Activated T-cell treated with anti-CD3 and anti-CD28 coated beads, Interleukin-2, amount 50 U/mL, for 72 hours (primary cell): ENCODE measurements at places on chromosomes 7 and 10. TPM values are rescaled to one million over a fixed set of nuclear protein-coding genes. Genes with fewer than 3 reads are reported as not detected.

- DNase-seq = no peak
These were observed 20.6 kb downstream of the EMX2 start for GRCh38 chr10:117562896-117563737.

GRCh38 chr7:72183835-72184234, 228.3 kb downstream of the CALN1 start:
- no peak for DNase-seq

DNA sequence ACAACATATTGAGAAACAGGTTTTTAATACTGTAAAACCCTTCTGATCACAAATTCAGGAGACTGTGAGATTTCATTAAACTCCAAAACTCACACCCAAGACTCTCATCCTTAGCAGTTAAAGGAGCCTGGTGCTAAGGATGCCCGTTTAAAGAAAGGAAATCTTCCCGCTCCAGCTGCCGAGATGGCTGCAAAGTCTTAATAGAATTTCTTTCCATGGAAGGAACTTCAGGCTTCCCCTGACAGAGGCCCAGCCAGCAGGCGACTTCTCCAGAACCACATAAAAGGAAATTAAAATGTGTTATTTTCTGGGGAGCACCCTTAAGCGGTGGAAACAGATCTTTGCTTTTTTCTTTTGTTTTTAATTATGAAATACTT, 104.7 kb upstream of the CHST15 start:
- no peak for DNase-seq

Gene FAM180A
- total RNA-seq = not detected

Gene BMPER
- total RNA-seq = not detected

- DNase-seq = no peak
These were observed 9.2 kb downstream of the ANXA7 start for GRCh38 chr10:73404690-73405089.

- DNase-seq = no peak
These were observed 52.5 kb upstream of the NFKB2 start for GRCh38 chr10:102342958-102343357.

DNA sequence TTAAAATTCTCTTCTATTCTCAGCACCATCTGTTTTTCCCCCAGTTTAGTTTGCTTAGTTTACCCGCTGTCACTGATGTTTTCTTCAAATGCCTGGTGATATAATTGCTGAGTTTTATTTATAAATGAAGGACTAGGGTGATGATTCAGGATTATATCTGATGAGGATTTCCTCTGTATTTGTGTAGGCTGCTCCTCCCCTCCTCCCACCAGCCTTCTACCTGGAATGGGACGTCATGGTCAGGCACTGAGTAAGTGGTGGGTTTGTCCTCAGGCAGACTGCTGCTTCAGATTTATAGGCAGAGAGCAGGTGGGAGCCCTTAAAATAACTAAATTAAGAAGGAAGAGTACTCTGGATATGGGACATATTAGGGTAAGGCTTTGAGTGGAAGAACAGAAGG, 35.8 kb downstream of the PALS2 start:
- DNase-seq = no peak
